Spleen (tissue), 13 donors: ENCODE measurements at places on chromosomes 7 and 10. TPM values are rescaled to one million over a fixed set of nuclear protein-coding genes. Genes with fewer than 3 reads are reported as not detected.

GRCh38 chr10:21069278-21069677, 172.2 kb upstream of the NEBL start:
- no peaks in the 10 kb centered on the region for H3K36me3 ChIP-seq
- H3K4me3 ChIP-seq, result no peak overlapping the region
- DNase-seq, result no peak
- no peak overlapping the region for H3K27ac ChIP-seq
- H3K4me1 ChIP-seq, result no peaks in the 10 kb centered on the region
- H3K27me3 ChIP-seq, result no peaks in the 10 kb centered on the region

DNA sequence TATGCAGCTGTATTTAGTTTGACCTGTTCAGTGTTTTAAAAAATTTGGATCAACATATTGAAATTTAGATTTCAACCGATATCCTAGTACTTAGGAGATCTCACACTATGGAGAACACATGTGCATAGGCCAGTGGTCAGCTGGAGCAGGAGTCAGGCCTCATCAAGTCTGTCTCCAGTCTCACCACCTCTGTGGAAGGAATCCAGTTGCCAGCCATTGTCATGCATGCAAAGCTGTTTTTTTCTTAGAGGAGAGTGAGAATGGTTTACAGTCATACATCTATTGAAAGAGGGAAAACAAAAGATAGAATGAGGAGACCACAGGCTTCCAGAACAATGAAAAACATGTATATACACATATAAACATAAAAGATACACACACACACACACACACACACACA, 7.6 kb upstream of the CLEC5A start:
- H3K27ac ChIP-seq, result no peak overlapping the region
- H3K36me3 ChIP-seq, result no peaks in the 10 kb centered on the region
- H3K27me3 ChIP-seq, result no peaks in the 10 kb centered on the region
- peaks cover 6% of the 10 kb centered on the region for H3K4me1 ChIP-seq
- no peak overlapping the region for H3K4me3 ChIP-seq

- peaks cover 13% of the 10 kb centered on the region for H3K27me3 ChIP-seq
- H3K4me3 ChIP-seq, result no peak overlapping the region
- no peaks in the 10 kb centered on the region for H3K36me3 ChIP-seq
- no peak overlapping the region for H3K27ac ChIP-seq
- H3K4me1 ChIP-seq, result peaks cover 10% of the 10 kb centered on the region
- DNase-seq, result peak; percentile 62
Measured at GRCh38 chr7:154914996-154915380, 87.9 kb downstream of the PAXIP1 start.

DNA sequence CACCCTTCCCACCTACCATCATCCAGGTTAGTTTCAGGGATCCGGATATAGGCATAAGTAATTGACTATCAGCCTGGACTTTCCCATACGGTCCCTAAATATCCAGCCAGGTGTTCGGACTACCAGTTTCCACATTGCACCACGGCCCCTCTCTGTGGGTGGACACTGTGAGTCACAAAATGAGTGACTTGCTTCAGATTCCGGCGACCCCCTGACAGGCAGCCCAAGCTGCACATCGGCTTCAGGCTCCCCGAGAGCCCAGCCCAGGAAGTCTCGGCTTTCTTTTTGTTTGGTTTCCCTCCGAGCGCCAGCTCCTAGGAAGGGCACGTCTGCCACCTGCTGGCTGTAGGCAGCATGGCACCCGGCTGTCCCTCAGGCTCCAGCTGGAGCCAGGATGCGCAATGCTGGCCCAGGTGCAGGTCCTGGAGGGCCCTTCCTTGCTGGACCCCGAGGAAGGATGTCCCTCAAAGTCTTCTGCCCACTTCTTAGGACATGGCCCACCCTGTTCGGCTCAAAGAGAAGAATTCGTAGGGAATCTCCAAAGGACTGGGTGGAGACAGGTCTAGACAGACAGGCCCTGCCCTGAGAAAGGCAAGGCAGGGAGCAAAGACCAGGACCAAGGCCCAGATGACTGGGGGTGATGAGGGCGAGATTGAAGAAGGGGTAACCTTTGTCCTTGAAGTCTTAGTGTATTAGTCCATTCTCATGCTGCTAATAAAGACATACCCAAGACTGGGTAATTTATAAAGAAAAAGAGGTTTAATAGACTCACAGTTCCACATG, 10.6 kb downstream of the HABP2 start:
- no peaks in the 10 kb centered on the region for H3K36me3 ChIP-seq
- peak overlapping the region; percentile 30 for H3K4me3 ChIP-seq
- peaks cover 7% of the 10 kb centered on the region for H3K4me1 ChIP-seq
- peaks cover 3% of the 10 kb centered on the region for H3K27me3 ChIP-seq
- DNase-seq, result peak; percentile 90

GRCh38 chr10:128400564-128400963, 274.3 kb upstream of the MKI67 start:
- no peak for DNase-seq
- H3K27ac ChIP-seq, result no peak overlapping the region
- H3K36me3 ChIP-seq, result no peaks in the 10 kb centered on the region

GRCh38 chr7:50803359-50804337, 21.0 kb upstream of the GRB10 start:
- DNase-seq, result no peak
- H3K27me3 ChIP-seq, result no peaks in the 10 kb centered on the region
- H3K27ac ChIP-seq, result no peak overlapping the region
- H3K4me1 ChIP-seq, result no peaks in the 10 kb centered on the region
- no peaks in the 10 kb centered on the region for H3K36me3 ChIP-seq

DNA sequence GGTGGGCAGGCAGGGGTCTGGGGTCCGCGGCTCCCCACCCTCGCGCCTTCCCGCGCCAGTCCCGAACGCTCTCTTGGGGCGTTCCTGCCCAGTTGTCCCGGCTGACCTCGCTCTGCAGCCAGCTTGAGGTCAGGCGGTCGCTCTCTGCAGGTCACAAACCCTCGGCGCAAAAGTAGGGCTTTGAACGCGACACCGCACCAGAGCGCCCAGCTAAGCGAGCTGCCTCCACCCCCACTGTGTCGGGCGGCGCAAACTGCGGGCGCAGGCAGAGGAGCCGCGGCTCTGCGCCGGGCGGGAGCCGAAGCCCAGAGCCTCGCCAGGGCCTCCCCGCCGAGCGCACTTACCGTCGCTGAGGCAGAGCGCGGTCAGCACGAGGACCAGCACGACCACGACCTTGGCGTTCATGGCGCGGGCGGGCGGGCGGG, 284 bp downstream of the CXCL12 start:
- H3K4me3 ChIP-seq, result peak overlapping the region; percentile 49
- no peak for DNase-seq
- H3K27ac ChIP-seq, result peak overlapping the region; percentile 76
- H3K4me1 ChIP-seq, result peaks cover 40% of the 10 kb centered on the region
- H3K36me3 ChIP-seq, result no peaks in the 10 kb centered on the region

- no peaks in the 10 kb centered on the region for H3K27me3 ChIP-seq
- H3K36me3 ChIP-seq, result no peaks in the 10 kb centered on the region
- no peak overlapping the region for H3K27ac ChIP-seq
- no peaks in the 10 kb centered on the region for H3K4me1 ChIP-seq
- no peak for DNase-seq
Measured at GRCh38 chr10:91054325-91054724, 133.4 kb upstream of the ANKRD1 start.

DNA sequence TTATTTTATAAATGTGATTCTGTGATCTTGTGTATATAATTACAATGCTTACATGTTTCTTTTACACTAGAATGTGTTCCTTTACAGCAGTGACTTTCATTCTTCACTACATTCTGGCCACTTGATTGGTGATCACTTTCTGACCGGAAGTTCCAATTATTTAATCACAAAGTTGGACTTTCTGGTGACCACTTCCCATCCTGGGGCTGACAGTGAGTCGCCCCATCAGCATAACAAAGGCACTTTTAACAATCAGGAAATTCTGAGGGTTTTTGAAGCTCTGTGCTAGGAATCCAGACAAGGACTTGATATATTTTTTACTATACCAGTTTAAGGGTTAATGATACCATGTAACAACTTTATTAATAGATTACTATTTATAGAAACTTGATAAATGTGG, 282.3 kb upstream of the KAT6B start:
- H3K4me3 ChIP-seq, result no peak overlapping the region
- H3K36me3 ChIP-seq, result no peaks in the 10 kb centered on the region
- H3K27ac ChIP-seq, result no peak overlapping the region
- H3K27me3 ChIP-seq, result no peaks in the 10 kb centered on the region
- DNase-seq, result no peak

- H3K27ac ChIP-seq, result no peak overlapping the region
- no peak for DNase-seq
- no peaks in the 10 kb centered on the region for H3K27me3 ChIP-seq
- no peaks in the 10 kb centered on the region for H3K4me1 ChIP-seq
- H3K36me3 ChIP-seq, result no peaks in the 10 kb centered on the region
- H3K4me3 ChIP-seq, result no peak overlapping the region
Measured at GRCh38 chr10:21617267-21617666, 83.2 kb downstream of the MLLT10 start.

DNA sequence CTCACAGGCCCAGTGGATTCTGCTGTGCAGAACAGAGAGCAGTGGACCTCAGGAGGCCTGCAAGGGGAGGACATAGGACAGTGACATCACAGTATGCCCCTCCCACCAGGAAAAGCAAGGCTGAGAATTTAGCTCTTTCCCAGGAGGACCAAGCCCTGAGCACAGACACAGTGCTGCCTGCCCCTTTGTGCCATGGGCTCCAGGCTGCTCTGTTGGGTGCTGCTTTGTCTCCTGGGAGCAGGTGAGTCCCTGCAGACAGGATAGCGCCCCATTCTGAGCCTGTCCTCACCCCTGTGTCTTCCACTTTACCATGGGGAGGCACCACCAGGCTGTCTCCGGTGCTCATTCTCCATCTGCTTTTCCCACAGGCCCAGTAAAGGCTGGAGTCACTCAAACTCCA, 63.0 kb upstream of the PRSS58 start:
- no peaks in the 10 kb centered on the region for H3K27me3 ChIP-seq
- H3K36me3 ChIP-seq, result no peaks in the 10 kb centered on the region
- H3K4me3 ChIP-seq, result no peak overlapping the region
- no peak for DNase-seq
- H3K4me1 ChIP-seq, result peaks cover 11% of the 10 kb centered on the region

DNA sequence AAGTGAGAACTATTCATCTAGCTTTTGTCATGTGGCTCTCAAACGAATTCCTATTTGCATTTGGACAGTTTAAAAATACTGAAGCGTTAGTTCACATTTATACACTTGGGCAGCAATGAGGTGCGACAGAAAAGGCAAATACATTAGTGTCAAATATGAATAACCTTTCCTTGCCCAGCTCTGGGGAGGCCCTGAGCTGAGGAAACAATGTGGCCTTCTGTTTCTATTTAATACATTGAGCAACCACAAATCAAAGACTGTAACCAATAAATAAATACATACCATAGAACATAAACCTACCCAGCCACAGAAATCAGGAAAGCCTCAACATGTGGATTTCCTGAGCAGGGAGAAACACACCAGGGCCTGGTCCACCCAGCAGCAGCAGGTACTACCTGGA, 585.2 kb downstream of the PARD3 start:
- H3K36me3 ChIP-seq, result no peaks in the 10 kb centered on the region
- no peak overlapping the region for H3K27ac ChIP-seq
- DNase-seq, result no peak
- H3K4me1 ChIP-seq, result no peaks in the 10 kb centered on the region
- no peaks in the 10 kb centered on the region for H3K27me3 ChIP-seq

DNA sequence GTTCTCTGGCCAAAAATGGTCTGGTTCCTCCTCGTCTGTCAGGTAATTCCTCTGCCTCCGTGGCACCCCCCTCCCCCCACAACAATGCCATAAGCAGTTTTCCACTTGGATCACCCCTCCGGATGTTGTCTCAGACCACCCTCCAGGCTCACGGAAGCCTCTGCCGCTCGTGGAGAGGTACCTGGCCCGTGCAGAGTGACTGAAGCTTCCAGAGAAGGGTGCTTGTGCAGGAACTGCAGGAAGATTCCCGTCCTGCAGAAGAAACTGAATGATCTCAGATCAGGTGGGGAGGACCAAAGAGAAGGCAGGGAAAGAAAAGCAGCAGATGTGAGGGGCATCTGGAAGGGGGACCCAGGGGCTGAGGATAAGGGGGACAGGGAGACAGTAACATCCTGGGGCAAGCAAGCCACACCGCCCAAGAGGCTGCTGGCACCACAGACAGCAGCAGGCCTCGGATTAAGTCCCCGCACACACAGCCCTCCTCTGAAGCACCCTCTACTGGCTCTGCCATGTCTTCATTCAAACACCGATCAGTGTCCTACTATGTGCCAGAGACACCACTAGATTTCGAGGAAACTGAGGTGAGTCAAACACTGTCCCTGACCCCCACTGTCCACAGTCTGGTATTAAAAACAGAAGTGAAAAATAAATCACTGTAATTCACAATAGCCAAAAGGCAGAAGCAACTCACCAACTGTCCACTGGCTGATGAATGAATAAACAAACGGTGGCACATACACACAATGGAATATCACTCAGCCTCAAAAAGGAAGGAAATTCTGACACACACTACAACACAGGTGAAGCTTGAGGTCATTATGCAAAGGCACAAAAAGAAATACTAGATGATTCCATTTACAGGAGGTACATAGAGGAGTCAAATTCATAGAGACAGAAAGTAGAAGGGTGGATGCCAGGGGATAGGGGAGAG, 26.4 kb downstream of the KIAA1549 start:
- no peaks in the 10 kb centered on the region for H3K27me3 ChIP-seq
- no peaks in the 10 kb centered on the region for H3K4me1 ChIP-seq
- DNase-seq, result no peak
- no peaks in the 10 kb centered on the region for H3K36me3 ChIP-seq
- H3K4me3 ChIP-seq, result no peak overlapping the region

DNA sequence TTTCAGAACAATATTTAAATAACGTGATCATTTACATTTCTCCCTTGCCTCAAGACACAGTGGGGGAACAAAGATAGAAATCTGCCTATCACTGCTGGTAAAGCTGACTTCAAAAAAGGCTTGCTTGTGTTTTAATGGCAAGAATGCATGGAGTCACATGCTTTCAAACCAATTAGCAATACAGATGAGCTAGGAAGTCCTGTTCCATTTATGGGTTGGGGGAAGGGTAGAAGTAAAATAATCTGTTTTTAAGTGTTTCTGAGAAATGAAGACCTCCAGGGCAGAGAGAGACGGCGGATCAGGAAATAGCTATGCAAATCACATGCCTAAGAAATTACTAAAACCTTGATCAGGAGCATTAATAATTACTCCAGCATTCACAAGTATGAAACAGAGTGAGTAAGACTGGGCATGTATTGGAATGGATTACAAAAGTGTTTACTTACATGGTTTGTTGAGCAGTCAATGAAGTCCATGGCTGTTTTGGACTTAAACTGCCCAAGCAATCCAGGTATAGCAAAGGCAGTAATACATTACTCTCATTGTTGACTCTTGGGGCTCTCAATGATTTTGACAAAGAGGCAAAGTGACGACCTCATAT, 142.0 kb downstream of the ARID5B start:
- H3K4me1 ChIP-seq, result peaks cover 99% of the 10 kb centered on the region
- no peaks in the 10 kb centered on the region for H3K27me3 ChIP-seq
- H3K27ac ChIP-seq, result peak overlapping the region; percentile 90
- no peak overlapping the region for H3K4me3 ChIP-seq
- DNase-seq, result no peak
- H3K36me3 ChIP-seq, result no peaks in the 10 kb centered on the region

- no peak overlapping the region for H3K27ac ChIP-seq
- H3K4me3 ChIP-seq, result no peak overlapping the region
- no peaks in the 10 kb centered on the region for H3K36me3 ChIP-seq
- H3K27me3 ChIP-seq, result no peaks in the 10 kb centered on the region
Measured at GRCh38 chr7:34821932-34822558, 164.0 kb downstream of the NPSR1 start.

- no peak overlapping the region for H3K27ac ChIP-seq
- H3K36me3 ChIP-seq, result no peaks in the 10 kb centered on the region
- no peak overlapping the region for H3K4me3 ChIP-seq
- H3K27me3 ChIP-seq, result no peaks in the 10 kb centered on the region
- DNase-seq, result no peak
Measured at GRCh38 chr10:29394321-29394932, 105.6 kb downstream of the LYZL1 start.

The PAPOLB gene
- 0.26 TPM for total RNA-seq

The ANXA8L1 gene
- total RNA-seq, result 0.42 TPM

The ARHGAP22 gene
- 3.1 TPM for total RNA-seq

The CPA5 gene
- total RNA-seq, result not detected

The TMUB1 gene
- total RNA-seq, result 27.2 TPM

The MICALL2 gene
- 75.8 TPM for total RNA-seq

The AS3MT gene
- total RNA-seq, result 4.3 TPM

The PRR15 gene
- not detected for total RNA-seq
